Cardiac septum (tissue), 1 donor: ENCODE measurements at places on chromosomes 2 and 18. TPM values are rescaled to one million over a fixed set of nuclear protein-coding genes. Genes with fewer than 3 reads are reported as not detected.

The UGT1A7 gene
- total RNA-seq = not detected

The NETO1 gene
- 0.83 TPM for total RNA-seq

The ASB18 gene
- total RNA-seq = 44.4 TPM

The REG3G gene
- not detected for total RNA-seq

The IL1RL1 gene
- total RNA-seq = 1.1 TPM

The CRYGD gene
- not detected for total RNA-seq

The OTOS gene
- total RNA-seq = not detected

The GREB1L gene
- 16.2 TPM for total RNA-seq

The MARCHF4 gene
- not detected for total RNA-seq

The NTSR2 gene
- not detected for total RNA-seq

The UGT1A4 gene
- total RNA-seq = not detected

The EXOC6B gene
- total RNA-seq = 173 TPM

The DIPK1C gene
- 5.9 TPM for total RNA-seq

The CD8A gene
- total RNA-seq = 0.62 TPM

The SCG2 gene
- 0.97 TPM for total RNA-seq

The MC5R gene
- total RNA-seq = not detected

The BCS1L gene
- total RNA-seq = 36.1 TPM

The ALPG gene
- not detected for total RNA-seq

The PLGLB1 gene
- total RNA-seq = 3.2 TPM

The SKOR2 gene
- not detected for total RNA-seq

The DHRS9 gene
- total RNA-seq = 9.8 TPM

The XDH gene
- not detected for total RNA-seq

The C1D gene
- 17.9 TPM for total RNA-seq

The KYNU gene
- total RNA-seq = 0.67 TPM

The FAM237A gene
- 1.9 TPM for total RNA-seq

The ANKRD30BL gene
- not detected for total RNA-seq

The TRIM43 gene
- not detected for total RNA-seq

The ANKRD53 gene
- total RNA-seq = 0.38 TPM

The SPC25 gene
- total RNA-seq = 0.24 TPM

The GFPT1 gene
- total RNA-seq = 85.7 TPM

The GCG gene
- not detected for total RNA-seq

The SERPINB2 gene
- not detected for total RNA-seq

The CERS6 gene
- total RNA-seq = 58.6 TPM

The KIAA1328 gene
- 4.8 TPM for total RNA-seq

The ABCB11 gene
- 0.03 TPM for total RNA-seq

The CHST9 gene
- total RNA-seq = not detected

The COL4A3 gene
- total RNA-seq = 1.6 TPM

The ITGA4 gene
- 3.4 TPM for total RNA-seq

The KHK gene
- 1.1 TPM for total RNA-seq

The EGR4 gene
- total RNA-seq = not detected
